ENCODE measurements at places on chromosomes 3 and 15. TPM values are rescaled to one million over a fixed set of nuclear protein-coding genes. Genes with fewer than 3 reads are reported as not detected.

GRCh38 chr3:16417945-16418739 lies 95.4 kb downstream of the RFTN1 start:
- DNase-seq: no peak

- DNase-seq: no peak
Measured at GRCh38 chr3:59641169-59641899, 591.5 kb upstream of the CFAP20DC start.

GRCh38 chr3:162111861-162112260 lies 615.3 kb downstream of the OTOL1 start:
- no peak for DNase-seq

DNA sequence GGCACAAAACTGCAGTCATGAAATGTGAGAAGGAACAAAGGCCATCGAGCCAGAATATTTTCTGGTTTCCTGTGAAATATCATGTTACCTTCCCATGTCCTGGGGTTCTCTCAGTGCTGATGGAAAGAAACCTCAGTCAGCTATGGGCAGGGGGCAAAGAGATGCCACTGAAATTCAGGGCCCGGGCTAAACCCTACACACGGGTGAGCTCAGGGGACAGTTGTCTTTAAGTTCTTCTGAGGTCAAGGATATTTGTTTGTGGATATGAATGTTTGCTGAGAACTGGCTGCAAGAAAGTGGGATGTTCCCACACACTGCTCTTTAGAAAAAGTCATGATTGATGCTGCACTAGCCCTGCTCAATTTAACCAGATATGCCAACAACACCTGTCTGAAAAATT lies 187.2 kb downstream of the MEX3B start:
- no peak for DNase-seq

- DNase-seq: no peak
Measured at GRCh38 chr3:28224430-28224829, 17.0 kb upstream of the CMC1 start.

The FAM227B gene
- polyA plus RNA-seq: 17.9 TPM

DNA sequence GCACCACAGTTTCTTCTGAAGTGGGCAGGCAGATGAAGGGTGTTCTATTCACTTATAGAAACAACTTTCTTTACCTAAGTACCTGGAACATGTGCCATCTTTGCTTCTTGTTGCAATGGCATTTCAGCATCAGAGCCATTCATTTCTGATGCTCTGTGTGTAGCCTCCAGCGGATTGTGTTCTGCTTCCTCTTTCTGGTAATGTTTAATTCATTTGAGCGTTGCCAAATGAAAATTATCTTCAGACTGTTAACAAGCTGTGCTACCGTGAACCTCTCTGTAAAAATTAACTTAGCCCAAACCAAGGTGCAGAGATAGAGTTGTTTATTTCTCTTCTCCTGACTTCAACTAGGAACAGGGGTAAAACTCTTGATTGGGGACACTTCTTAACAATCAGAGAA lies 302.0 kb downstream of the EDEM1 start:
- DNase-seq: no peak

The AP3B2 gene
- 1.6 TPM for polyA plus RNA-seq

DNA sequence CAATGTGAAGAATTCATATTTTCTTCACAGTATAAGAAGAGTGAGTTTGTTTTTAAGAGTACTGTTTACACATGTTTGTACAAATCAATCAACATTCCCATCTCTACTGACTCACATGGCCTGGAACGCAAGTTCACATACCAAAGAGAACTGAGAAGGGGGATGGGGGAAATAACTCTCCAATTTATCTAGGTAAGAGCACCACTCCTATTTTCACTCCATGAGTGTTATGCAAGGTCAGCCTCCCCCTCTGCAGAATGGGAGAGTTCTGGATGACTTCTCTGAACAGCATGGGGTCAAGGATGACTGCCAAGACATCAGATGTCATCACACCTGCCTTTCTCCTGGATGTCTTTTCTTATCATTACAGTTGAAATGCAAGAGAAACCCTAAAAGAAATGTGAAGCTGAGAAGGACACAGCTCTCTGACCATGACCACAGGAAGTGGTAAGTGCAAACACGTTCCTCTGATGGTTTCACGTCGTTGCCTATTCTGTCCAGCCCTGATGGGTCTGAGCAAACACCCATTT lies 95.2 kb downstream of the SEMA6D start:
- no peak for DNase-seq

DNA sequence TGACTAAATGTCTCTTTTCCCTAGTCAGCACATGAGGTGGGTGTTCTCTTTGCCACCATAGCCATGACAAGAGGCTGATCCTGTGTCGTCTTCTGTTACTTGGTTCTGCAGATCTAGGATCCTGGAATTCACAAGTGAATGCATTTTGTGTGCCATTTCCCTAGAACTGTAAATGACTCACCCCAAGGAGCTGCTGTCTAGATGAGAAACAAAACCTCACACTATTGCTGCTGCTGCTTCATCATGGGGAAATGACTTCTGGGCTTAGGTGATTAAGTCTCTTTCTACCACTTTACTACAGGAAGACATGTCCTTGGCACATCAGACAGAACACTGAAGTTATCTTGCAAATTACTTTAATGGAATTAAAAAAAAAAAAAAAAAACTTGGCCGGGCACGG lies 54.9 kb downstream of the SLCO3A1 start:
- no peak for DNase-seq

GRCh38 chr15:70164910-70165715 lies 67.4 kb upstream of the TLE3 start:
- no peak for DNase-seq

The EFHB gene
- 0.42 TPM for polyA plus RNA-seq

Measured in left renal pelvis (tissue), 4 donors.